ENCODE measurements at places on chromosomes 2 and 18.

DNA sequence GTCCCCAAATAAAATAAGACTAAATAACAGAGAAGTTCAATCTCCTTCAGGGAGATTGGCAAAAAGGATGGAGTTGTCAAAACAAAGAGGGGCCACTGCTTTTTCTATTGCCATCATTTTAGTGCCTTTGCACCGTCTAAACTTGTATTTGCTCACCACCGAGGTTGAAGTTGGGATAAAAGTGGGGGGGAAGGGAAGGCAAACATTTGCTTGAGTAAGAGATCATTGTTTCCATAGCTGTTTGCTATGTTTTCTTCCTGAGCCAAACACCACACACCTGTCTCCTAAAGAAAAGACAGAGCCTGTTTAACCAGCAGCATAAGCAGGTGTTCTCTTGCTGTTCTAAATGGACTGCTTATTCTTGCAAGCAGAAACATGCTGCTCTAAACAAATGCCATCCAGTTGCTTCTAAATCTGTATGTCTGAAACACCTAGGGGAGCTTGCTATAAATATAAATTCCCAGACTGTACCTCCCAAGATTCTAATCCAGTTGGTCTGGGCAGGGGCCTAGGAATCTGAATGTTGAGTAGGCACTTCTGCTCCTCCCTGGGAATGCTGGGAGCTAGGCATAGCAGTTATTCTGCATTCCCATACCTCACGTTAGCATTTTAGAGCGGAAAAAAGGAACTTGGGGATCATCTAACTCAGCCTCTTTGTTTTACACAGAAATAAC, 179.4 kb upstream of the ARL4C start:
- no peak for DNase-seq

- no peak for DNase-seq
Measured at GRCh38 chr2:11071211-11071610, 84.1 kb upstream of the SLC66A3 start.

DNA sequence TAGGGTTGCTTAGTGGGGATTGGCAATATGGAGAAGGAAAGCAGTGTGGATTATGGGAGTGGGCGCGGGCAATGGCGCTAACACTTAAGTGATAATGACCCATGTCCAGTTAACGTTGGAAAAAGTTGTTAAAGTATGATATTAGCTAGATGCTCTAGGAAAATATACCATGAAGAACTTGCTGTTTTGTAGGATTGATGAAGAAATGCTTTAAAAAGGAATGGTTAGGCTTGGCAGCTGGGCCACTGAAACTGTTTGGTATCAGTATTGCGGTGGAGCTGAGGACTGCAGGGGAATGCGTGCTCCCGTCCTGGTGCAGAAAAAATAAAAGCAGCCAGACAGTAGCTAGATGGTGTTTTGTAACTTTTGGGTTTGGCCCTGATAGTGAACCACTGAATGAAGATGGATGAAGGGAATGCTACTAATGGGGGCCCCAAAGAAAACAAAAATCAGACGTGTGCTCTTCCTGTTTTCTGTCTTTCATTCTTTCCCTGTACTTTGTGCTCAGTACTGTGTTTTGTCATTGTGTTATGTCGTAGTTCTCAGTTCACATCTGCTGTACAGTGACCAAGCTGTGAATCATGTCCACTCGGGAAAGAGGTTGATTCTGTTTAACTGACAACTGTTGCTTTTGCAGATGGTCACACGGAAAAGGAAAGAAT, 999 bp downstream of the INSIG2 start:
- peak; percentile 73 for DNase-seq

- DNase-seq: no peak
Measured at GRCh38 chr18:44901283-44901682, 220.6 kb downstream of the SETBP1 start.

GRCh38 chr2:172323256-172323655, 104.1 kb upstream of the ITGA6 start:
- no peak for DNase-seq

DNA sequence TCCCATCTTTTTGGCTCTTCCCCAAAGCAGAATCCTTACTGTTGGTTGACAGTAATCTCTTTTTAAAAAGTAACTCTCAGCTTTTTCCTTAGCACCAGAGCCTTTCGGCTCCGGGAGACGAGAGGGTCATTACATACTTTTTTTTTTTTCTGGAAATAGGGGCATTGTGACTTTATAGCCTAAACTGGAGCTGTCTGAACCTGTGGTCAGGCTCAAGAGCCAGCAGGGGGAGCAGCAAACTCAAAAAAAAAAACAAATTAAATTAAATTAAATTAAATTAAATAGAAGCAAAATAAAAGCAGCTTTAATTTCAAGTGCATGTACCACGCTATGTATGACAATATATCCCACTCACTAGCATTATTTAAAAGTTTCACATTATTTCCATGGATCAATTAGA, 156.6 kb downstream of the DTNA start:
- peak; percentile 44 for DNase-seq

GRCh38 chr2:172086241-172087206, 1.2 kb downstream of the DLX1 start:
- no peak for DNase-seq

- no peak for DNase-seq
Measured at GRCh38 chr2:69307579-69308064, 79.4 kb downstream of the GFPT1 start.

GRCh38 chr2:217099561-217099960, 239.7 kb upstream of the TNP1 start:
- DNase-seq: peak; percentile 28

Data from GM03348 (cell line).